ENCODE measurements at places on chromosomes 16 and 17. TPM values are rescaled to one million over a fixed set of nuclear protein-coding genes. Genes with fewer than 3 reads are reported as not detected.
A peak's percentile ranks its signal among the peaks of the same experiment; 100 is the strongest.

Gene PTX4
- not detected for total RNA-seq

Gene SYT17
- 0.83 TPM for total RNA-seq

DNA sequence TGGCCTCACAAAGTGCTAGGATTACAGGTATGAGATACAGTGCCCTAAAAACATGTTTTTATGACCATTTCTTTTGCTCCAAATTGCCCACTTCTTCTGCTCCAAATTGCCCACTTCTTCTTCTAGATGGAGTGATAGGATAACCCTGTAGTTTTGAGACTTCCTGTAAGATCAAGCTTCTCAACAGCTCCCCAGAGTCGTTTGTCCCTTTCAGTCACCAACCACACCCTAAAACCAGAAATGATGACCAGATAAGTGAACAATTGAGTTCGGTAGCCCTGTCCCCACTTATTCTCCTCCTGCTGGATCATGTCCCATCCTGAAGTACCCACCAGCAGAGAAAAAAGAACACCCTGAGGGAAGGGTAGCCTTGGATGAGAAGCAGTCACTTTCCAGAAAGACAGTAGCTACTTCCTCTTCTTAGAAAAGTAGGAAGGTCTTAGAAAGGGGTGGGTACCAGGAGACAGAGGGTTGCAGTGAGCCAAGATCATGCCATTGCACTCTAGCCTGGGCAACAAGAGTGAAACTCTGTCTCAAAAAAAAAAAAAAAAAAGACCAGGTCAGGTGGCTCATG is 2.5 kb downstream of the ODAD4 start:
- no peak for DNase-seq

Gene PRSS21
- total RNA-seq: 0.87 TPM

DNA sequence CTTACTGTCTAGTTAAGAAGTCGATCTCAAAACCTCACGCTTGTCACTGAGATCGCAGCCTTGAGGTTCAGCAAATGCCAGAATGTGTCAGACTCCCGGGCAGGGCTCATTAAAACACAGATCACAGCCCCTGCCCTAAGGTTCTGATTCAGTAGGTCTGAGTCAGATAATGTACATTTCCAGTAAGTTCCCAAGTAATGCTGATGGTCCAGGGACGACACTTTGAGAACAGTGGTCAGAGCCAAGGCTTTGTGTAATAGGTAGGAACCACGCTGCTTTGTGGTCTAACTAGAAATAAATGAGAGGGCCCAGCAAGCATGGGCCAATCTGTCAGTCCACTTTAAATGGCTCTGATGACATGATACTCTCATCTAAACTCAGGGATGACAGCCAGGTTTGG is 228.6 kb downstream of the ZFHX3 start:
- DNase-seq: no peak

DNA sequence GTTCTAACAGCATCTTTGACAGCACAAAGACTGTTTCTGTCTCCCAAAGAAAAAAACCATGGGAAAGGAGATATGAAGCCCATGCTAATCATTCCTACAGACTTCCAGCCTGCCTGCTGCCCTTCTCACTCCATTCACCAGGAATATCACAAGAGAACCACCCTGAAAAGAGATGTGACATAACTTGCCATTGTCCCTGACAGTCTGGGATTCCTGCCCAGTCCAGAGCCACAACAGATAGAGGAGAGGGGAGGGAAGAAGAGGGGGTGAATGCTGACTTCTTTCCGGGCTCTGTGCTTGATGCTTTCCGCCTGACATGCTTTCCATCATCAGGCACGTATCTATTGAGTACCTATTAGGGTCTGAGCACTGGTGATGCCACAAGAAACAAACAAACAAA is 31.6 kb upstream of the ASIC2 start:
- DNase-seq: no peak

Gene PLXDC1
- 14.5 TPM for total RNA-seq

Gene ZDHHC1
- 45.5 TPM for total RNA-seq

DNA sequence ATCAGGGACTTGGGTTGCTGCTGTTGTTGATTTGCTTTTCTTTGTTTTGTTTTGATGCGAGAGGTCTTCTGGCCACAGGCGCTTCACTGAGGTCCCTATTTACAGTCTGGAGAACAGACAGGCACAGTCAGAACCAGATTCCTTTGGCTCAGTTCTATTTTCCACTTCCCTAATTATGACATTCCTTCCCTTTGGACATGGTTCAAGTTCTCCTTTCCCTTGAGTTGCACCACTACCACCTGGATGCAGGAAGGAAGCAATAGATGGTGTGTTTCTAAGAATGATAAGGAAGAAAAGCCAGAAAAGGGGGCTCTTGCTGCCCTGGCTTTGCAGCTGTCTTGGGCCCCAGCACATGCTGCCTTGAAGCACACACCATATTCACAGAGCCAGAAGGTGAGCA is 160.6 kb downstream of the MAF start:
- DNase-seq: no peak

DNA sequence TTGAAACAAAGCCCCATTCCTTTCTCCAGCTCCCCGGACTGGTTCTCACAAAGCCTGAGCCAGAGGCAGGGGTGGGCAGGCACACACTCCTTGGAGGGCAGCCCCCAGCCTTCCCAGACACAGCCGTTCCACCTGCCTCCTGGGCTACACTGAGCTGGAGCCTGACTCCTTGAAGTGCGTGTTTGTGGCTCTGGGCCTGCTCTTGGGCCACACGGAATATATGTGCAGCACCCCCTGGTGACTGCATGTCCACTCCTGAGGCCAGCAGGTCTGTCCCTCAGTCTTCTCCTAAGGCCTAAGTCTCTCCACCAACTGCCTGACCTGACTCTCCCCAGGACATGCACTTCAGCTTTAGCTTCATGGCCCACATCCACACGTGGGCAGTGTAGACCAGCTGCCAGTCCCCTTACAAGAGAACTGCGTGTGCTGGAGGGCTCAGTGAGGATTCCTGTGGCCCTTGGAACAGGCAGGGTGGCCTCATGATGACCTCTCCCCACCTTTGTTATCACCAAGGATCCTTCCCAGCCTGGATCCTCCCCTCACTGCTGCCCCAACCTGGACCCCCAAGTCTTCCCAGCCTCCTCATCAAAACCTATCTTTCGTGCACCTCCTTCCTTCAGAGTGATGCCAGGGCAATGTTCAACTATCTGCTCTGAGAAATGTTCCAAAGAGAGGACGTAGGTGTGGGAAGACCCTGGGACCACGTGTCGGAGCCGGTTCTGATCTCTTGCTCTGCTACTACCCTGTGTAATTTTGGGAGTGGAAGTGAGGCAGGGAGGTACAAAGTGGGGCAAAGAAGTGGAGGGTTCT is 12.4 kb upstream of the SLC6A2 start:
- DNase-seq: no peak

GRCh38 chr17:7308625-7309433 is 1.4 kb downstream of the EIF5A start:
- DNase-seq: peak; percentile 68

Gene SKAP1
- 2.7 TPM for total RNA-seq

DNA sequence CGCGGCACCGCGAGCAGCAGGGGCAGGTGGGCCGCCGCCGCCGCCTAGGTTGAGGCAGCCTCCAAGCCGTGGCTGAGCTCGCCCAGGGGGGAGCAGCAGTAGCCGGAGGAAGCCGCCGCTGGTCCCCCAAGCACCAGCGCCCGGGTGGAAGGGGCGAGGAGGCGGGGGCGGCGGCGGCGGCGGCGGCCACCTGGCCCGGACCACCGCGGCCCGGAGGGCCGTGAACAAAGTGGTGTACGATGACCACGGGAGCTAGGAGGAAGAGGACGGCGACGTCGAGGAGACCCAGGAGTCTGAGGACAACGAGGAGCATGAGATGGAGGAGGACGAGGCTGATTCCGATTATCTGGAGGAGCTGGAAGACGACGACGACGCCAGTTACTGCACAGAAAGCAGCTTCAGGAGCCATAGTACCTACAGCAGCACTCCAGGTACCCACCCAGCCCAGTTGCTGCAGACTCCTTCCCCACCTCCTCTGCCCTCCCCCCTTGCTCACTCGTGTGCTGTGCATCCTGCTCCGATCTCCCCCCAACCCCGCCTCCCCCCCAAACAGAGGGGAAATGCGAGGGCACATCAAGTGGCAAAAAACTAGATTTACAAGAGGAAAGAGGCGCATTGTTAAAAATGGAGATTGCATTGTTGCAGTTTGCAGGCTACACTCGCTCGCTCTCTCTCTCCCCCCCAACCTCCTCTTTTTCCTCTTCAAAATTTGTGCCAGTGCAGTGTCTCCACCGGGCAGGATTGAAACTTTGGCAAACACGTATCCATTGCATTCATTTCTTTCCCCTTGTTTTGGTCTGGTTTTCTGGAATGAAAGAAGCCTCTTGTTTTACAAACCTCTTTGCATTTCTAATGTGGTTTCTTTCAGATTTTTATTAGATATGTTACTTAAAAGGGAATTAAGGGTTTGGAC is 41.8 kb upstream of the AMZ2 start:
- DNase-seq: no peak

DNA sequence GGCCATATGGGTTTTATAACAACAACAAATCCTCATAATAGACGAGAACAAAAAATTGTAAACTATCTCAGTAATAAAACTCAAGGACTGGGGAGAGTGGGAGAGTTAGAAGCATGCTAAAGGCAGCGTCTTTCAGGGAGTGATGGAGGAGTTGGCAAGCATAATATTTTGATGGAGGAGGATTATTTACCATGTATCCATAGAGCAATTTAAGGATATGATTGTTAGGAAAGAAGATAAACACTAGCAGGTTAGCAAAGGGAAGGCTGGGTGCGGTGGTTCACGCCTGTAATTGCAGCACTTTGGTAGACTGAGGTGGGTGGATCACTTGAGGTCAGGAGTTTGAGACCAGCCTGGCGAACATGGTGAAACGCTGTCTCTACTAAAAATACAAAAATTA is 27.8 kb downstream of the BCL7C start:
- DNase-seq: no peak

- DNase-seq: no peak
Measured at GRCh38 chr17:36493956-36494355, 7.5 kb downstream of the ZNHIT3 start.

Gene CD300A
- 2.1 TPM for total RNA-seq

- no peak for DNase-seq
Measured at GRCh38 chr17:28553000-28553505, 629 bp upstream of the UNC119 start.

- DNase-seq: no peak
Measured at GRCh38 chr16:68116256-68116867, 31.2 kb downstream of the NFATC3 start.

- no peak for DNase-seq
Measured at GRCh38 chr17:66711881-66712321, 123.0 kb upstream of the CACNG5 start.

Gene ESRP2
- 1.5 TPM for total RNA-seq

- no peak for DNase-seq
Measured at GRCh38 chr17:10460062-10460461, 9.3 kb downstream of the MYH4 start.

Gene KLHL10
- 0.13 TPM for total RNA-seq

DNA sequence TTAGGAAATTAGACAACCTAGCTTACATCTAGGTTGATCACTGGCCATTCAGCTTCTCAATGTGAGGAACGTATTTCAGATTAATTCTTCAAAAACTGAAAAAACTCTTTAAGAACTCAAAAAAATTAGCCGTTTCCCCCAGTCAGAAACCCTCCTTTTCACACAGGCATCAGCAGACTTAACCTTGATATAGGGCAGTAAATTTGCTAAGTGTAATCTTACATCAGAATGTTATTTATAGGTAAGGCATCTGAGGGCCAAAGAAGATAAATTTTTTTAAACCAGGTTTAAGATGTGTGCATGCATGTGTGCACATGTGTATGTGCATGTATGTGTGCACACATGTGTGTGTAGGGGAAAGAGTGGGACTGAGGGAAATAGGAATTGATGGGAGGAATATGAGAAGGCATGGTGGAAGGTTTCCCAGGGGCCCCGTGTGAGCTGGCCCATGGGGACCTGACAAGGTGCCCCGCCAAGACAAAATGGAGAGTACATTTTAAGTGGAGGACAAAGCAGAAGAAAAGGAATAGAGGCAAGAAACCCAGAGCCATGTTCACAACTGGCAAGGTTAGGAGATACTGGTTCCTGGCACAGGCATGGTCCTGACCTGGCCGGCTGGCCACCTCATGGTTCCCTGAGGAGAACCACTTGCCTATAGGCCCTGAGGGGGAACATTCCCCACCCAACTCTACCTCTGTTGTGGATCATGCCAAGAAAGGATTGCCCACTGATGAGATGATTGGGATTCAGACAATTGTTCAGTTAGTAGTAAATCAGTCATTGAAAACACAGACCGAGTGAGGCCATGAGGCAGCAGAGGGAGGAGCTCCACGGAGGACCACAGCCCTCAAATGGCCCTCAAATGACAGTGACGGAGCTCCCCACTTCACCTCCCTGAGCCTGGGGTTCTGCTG is 33.0 kb downstream of the TEX2 start:
- DNase-seq: no peak

All from ovary (tissue), 10 donors.